ENCODE measurements at places on chromosomes 5 and 9.

DNA sequence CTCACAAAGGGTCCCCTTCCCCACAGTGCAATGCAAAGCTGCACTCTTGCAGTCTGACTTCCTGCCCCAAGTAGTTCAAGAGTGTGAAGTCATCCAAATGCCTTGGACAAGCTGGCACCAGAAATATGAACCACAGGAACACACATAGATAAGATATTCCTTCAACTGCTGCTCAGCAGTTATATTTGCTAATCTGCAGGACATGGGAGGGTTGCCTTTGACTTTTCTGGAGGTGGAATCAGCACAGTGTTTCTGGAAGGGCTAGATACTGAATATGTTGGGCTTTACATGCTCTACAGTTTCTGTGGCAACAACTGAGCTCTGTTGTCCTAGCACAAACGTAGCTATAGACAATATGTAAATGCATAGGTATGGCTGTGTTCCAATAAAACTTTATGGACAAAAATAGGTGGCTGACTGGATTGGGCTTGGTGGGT, 96.7 kb upstream of the PCA3 start:
- no peak for DNase-seq

DNA sequence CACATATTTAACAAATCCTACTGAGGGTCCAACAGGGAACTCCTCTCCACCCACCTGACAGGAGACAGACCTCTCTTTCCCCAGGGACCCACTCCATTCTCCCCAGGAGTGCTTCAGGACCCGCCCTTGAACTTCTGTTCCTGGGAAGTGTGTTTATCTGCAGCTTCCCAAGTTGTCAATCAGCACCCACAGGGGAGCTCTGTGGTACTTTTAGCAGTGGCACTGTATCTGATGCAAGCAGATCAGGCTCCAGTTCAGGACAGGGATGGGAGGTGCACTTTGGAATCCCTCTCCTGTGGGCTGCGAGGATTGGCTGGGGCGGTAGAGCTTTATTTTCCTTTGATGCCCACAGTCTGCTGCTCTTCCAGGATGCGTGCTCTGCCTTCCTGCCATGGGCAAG, 8.7 kb downstream of the GALNT10 start:
- no peak for DNase-seq

GRCh38 chr5:160054831-160055230, 45.9 kb downstream of the TTC1 start:
- no peak for DNase-seq

DNA sequence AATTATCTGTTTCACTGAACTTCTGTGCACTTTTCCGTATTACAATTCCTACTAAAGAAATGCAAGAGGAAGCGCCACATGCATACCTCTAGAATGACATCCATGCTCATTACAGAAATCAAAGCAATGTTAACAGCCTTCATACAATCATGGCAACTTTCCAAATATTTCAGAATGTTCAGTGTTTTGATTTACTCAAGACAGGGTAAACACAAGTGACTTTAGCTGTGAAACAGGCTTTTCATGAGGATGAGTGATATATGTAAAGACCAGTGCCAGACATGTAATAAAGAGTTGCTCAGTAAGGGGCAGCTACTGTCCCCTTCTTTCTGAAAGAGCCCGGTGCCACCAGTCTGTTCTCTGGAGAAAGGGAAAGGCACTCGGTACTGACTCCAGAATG, 4.7 kb downstream of the BOD1 start:
- no peak for DNase-seq

DNA sequence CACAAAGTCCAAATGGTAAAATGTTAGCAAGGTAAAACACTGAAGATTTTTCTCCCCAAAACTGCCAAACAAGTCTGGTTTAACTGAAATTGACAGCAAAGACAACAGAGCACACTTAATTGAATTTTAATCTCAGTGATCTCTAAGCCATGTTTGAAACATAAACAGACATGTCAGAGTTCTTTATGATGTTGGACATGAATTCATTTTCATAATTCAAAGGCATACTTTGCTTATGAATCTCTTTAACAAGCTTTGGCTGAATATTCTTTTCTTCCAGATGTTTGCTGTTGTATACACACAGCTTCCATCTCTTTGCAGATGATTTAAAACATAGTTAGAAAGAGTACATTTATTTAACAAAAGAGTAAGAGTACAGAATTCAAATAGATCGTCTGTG, 509.1 kb downstream of the RAB3C start:
- DNase-seq, result no peak

GRCh38 chr9:134299883-134300282, 26.4 kb upstream of the RXRA start:
- DNase-seq, result no peak

- DNase-seq, result no peak
These were observed 102.6 kb downstream of the PDE4D start for GRCh38 chr5:59790776-59791475.

DNA sequence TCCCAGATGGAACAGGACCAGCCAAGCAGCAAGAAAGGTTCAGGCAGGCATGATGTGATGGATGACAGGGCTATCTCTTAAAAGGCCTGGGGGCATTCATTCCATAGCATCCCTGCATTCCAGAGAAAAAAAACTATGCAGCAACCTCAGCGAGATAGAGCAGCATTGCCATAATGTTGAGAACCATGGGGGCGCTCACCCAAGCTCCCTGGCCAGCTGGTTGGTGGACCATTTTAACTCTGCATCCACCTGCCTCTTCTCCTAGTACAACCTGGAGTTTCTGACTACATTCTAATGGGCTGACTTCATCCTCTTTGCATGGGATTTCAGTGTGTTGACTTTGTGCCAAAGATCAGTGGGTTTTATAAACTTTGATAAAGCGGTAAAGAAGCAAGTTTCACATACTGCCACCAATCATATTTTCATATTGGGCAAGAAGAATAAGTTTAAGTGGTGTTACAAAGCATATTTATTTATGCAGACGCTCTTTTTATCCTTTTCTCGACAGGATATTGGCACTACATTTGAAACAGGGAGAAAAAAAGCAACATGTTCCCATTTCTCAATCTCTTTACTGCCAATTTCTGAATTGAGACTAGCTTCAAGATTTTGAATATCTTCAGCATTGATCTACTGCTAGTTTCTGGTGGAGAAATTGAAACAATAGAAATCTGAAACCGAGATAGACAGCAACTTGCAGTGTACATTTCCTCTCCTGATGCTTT, 378.3 kb upstream of the WWC1 start:
- DNase-seq, result no peak

DNA sequence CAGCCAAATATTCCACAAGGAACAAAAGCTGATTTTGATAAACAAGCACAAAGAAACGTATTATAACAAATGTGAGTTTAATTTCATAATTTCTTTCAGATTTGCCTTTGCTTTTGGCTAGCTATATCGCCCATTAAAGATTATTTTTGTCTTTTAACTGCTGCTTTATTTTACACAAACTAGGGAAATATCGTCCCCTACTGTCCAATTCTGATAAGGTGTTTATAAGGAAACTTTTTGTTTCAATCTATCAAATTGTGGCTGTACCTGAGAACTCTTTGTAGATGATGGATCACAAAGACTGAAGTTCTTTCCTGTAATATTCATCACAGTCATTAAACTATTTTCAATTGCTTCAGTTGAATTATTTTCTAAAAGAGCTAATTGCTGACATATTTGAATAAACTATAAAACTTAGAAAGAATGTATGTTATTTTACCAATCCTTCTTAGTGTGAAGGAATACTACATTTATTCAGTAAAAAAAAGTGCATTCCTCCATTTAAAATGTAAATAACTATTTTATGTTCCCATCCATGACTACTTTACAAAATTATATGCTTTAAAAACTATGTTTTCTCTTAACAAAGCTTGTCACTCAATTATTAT, 431.3 kb upstream of the ITGA1 start:
- DNase-seq, result no peak

DNA sequence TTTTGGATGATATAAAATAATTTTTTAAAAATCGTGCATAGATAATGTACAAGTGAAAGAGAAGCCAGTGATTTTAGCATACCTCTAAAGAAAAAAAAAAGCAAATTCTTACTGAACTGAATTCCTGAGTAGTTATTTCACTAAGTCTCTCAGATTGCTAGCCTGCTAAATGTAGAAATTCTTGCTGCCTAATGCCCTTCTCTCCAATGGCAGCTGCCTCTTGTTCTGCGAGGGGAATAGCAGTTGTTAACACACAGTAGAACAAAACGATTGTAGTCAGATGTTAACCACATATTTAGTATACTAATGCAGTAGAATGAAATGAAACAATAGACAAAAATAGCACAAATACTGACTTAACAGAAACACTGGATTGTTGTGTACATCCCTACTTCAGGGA, 26.8 kb downstream of the SMAD5 start:
- DNase-seq, result no peak

DNA sequence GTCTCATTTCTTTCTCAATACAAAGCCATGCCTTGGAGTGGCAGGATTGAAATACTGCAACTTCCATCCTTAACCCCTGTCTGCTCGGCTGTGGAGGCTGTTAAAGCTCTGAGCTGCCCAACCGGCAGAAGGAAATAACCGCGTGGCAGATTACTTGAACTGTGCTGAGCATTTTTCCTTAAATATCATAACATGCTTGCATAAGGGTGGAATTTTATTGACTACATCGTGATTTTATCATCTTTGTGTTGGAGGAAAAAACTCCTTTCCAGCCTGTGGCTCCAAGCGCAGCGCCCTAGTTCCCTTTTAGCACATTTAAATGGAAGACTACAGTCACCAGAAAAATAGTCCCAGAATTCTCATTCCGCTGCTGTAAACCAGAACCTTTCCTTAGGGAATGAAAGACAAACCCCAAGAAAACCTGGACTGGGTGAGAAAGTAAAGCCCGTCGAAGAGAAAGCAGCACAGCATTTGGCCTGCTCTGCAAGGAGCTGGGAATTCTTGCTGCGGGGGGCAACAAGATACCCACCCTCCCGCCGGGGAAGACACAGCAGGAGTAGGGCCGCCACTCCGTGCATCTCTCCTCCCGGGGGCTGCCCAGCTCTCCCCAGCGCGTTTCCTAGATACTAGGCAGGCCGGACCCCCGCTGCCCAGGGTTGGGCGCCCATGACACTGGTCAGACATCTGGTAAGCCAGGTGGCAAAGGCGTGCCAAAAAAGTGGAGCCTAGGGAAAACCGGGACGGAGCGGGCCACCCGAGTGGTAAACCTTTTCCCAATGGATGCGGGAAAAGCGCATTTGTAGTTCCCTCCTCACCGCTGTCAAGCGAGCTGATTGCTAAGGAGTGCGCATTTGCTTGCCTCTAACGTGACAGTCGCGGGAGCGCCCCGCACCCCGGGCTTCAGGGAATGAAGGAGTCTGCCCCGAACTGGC, 1.3 kb downstream of the SHC3 start:
- DNase-seq, result no peak

DNA sequence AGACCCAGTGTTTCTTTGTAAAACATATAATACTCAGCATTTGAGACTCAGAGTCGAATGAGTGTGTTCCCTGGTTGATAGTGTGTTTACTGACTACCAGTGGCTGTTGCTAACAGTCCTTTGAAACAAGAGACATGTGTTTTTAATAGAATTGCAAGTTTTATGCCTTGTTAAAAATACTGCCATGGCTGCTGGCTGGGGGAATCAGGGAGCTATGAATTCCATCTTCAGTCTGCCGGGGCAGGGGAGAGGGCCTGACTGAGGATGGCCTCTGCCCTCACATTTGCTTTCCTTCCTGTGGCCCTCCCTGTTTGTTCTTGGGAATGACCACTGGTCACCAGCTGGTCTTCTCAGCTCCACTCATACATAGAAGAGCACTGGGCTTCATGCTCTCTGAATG, 63.8 kb downstream of the PDZD2 start:
- no peak for DNase-seq

DNA sequence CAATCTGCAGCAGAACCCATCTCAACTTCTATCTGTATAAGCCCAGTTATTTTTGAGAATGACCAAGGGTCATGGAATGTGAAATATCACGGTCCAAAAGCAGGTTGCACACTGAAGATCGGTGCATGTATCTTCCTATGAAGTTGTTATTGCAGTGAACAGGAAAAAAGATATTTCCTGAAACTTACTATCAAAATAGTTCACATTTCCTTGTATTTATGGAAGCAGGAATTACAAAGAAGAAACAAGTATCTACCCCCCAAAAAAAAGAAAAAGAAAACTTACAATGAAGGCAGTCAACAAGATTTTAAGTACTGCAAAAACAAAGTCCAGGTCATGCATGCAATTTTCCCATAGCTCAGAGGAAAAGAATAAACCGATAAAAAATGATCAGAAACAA, 70.0 kb downstream of the MPDZ start:
- DNase-seq, result no peak

DNA sequence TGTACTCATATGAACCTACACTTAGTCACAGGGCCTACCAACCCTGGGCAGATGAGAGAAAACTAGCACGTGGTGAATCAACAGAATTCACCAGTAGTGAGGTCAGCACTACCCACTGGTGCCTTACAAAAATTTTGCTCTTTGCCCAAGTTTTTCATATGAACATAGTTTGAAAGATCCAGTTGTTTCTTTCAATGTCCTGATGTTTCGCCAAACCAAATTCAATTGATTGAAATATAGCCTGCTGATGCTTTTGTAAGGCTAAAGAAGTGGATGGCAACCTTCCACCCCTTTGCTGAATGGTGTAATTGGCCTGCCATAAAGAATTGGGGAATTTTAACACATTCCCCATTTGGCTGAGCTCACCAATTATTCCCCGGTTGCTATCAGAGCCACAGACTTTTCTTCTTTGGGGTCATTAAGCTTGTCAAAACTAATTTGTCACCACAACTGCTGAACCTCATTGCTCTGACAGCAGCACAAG, 339.2 kb downstream of the GLIS3 start:
- DNase-seq, result no peak
